Activated CD4-positive, alpha-beta T cell treated with anti-CD3 and anti-CD28 coated beads, Interleukin-2, amount 50 U/mL, for 4 hours (primary cell): ENCODE measurements at places on chromosomes 12 and 14.

GRCh38 chr14:104105822-104106470, 20.4 kb downstream of the ASPG start:
- no peak for DNase-seq

- DNase-seq, result no peak
Measured at GRCh38 chr14:89296281-89296745, 120.7 kb downstream of the FOXN3 start.

DNA sequence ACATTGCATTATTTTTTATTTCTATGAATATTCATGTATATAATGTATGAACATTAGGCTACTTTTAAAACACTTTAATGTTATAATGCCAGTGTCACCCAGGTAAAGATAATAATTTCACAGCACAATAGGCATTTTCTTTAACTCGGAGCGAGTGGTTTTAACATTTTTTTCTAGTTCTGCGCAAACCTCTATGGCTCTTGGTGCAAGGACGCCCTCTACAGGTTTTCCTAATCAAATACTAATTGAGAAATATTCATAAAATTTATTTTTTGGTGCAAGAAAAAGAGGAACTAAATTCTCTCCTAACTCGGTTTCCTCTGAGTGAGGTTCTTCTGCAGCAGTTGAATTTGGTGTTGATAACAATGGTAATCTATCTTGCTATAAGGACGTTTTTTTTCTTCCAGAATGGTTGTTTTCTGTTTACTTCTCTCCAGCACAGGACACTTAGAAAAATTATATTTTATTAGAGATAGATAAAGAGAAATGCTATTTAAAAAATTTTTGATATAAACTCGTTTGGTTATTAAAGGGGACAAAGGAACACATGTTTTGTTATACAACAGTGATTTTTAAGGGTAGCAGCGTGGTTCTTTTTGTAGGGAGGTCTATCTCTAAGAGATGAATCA, 2.4 kb upstream of the WIF1 start:
- DNase-seq, result no peak

DNA sequence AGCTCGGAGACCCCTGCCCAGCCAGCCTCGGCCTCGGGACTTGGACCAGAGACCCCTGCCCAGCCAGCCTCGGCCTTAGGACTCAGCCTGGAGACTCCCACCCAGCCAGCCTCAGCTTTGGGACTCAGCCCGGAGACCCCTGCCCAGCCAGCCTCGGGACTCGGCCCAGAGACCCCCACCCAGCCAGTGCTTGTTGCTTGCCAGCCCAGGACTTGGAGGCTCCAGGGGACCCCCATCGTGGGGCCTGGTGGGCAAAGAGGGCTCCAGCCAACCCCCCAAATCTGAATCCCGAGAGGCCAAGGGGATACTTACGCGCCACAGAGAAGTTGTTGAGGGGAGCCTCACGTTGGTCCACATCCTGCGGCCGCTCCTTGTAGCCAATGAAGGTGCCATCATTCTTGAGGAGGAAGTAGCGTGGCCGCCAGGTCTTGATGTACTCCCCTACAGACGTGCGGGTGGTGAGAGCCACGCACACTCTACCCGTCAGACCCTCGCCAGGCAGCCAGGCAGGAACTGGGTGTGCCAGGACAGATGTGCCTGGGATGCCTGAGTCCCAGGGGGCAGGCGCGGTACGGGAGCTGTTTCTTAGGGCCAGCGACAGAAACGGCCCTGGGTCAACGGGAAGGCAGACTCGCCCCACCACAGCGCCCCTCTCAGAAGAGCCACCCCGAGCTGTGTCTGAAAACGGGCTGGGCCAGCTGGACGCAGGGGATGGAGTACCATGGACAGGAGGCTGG, 15.6 kb downstream of the AKT1 start:
- no peak for DNase-seq

- DNase-seq, result no peak
Measured at GRCh38 chr12:127294651-127295210, 972.2 kb upstream of the TMEM132C start.

- DNase-seq, result no peak
Measured at GRCh38 chr12:47156167-47156736, 76.5 kb upstream of the AMIGO2 start.
